Upper lobe of right lung (tissue), 1 donor: ENCODE measurements at places on chromosomes 1 and 21. TPM values are rescaled to one million over a fixed set of nuclear protein-coding genes. Genes with fewer than 3 reads are reported as not detected.

DNA sequence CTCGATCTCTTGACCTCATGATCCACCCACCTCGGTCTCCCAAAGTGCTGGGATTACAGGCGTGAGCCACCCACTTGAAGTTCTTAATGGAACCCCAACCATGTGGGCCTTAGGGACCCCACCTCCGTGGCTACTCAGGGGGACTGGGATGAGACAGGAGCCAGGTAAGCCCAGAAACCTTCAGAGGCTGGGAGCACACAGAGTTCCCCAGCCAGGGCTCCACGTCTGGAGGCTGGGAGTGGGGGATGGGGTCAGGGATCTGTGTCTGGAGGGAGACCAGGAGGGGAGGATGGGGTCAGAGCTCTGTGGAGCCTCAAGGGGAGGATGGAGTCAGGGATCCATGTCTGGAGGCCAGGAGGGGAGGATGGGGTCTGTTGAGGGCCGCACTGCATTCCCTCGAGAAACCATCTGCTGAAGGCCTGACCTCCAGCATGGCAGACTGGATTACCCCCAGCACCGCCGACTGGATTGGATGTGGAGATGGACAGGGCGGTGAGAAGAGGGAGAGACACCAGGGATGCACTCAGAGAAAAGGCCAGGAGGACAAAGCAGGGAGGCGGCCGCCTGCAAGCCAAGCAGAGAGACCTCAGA, 2.1 kb upstream of the FTCD start:
- peak; percentile 32 for DNase-seq

- DNase-seq = no peak
Measured at GRCh38 chr1:200298242-200298641, 111.6 kb downstream of the ZNF281 start.

- peak; percentile 45 for DNase-seq
Measured at GRCh38 chr1:180175806-180176205, 21.1 kb downstream of the QSOX1 start.

DNA sequence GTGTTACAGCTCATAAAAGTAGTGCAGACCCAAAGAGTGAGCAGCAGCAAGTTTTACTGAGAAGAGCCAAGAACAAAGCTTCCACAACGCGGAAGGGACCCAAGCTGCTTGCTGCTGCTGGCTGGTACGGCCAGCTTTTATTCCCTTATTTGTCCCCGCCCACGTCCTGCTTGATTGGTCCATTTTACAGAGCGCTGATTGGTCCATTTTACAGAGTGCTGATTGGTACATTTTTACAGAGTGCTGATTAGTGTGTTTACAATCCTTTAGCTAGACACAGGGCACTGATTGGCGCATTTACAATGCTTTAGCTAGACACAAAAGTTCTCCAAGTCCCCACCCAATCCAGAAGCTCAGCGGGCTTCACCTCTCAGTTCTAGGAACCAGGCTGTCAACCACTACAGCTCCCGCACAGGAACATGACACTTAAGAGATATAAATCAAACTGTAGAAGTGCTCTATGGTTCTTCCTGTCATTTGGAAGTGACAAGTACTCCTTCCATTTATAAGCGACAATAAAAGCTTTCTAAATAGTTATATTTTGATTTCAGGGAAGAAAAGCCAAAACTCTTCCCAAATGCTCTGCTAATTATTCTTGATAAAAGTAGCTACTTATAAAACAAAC, 28.5 kb downstream of the RNF115 start:
- no peak for DNase-seq

- no peak for DNase-seq
Measured at GRCh38 chr1:182118851-182119250, 57.3 kb upstream of the ZNF648 start.

- DNase-seq = no peak
Measured at GRCh38 chr1:156738407-156738806, 2.5 kb downstream of the MRPL24 start.

- no peak for DNase-seq
Measured at GRCh38 chr1:156477526-156478249, 22.9 kb downstream of the MEF2D start.

Gene HSPA6
- total RNA-seq = 10.9 TPM

DNA sequence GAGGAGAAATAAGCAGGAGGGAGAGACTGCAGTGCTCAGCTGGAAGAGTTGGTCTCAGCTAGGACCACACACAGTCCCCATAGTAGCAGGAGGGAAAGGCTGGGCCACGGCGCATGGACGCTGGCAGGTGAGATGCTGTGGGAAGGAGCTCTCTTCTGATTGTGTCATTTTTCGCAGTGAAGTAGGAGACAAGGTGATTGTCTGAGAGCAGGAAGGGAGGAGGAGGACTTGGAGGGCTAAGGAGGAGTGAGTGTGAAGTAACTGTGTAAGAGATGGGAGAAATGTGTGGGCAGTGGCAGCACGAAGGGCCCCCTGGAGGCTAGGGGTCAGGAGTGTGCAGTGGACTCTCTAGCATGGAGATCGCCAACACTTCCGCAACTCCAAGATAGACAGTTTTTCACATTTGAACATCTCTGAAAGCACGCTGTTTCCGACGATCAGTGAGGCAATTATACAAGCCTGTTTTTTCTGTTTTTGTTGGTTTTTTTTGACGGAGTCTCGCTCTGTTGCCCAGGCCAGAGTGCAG, 26.4 kb upstream of the KCNC4 start:
- DNase-seq = no peak

Gene ANXA9
- 1.2 TPM for total RNA-seq

GRCh38 chr1:66312271-66312990, 221.5 kb upstream of the SGIP1 start:
- no peak for DNase-seq

Gene PPIAL4G
- 0.20 TPM for total RNA-seq

GRCh38 chr1:230849451-230850224, 18.7 kb downstream of the C1orf198 start:
- no peak for DNase-seq

DNA sequence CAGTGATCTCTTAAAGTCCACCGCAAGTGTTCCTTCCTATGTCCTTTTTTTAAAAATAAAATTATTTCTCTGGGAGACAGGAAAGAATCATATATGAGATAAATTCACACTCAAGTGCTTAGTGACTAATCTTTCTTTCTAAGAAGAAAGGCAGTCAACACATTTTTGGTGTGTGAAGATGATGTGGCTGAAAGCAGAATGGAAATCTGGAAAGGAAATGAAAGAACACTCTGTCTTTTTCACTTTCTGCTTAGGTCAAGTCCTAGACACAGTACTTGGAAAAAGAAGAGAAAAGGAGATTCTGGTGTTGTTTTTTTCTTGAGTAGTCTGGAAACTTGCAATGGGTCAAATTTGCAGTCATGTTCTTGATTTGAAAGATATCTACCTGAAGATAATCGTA, 45.5 kb upstream of the PRRX1 start:
- DNase-seq = no peak

- no peak for DNase-seq
Measured at GRCh38 chr21:33708874-33709273, 66.6 kb downstream of the ITSN1 start.

GRCh38 chr1:201476670-201477344, 7.8 kb upstream of the PHLDA3 start:
- DNase-seq = peak; percentile 75

- no peak for DNase-seq
Measured at GRCh38 chr1:203059485-203059884, 26.3 kb downstream of the MYOG start.

Gene TARBP1
- 18.3 TPM for total RNA-seq
